ENCODE measurements at places on chromosomes 1 and 21.

GRCh38 chr1:22688466-22688865 is 22.2 kb upstream of the EPHB2 start:
- DNase-seq = no peak

- no peak for DNase-seq
Measured at GRCh38 chr1:56150441-56151215, 428.7 kb downstream of the PLPP3 start.

- DNase-seq = no peak
Measured at GRCh38 chr1:85581802-85582686, 1.5 kb downstream of the CCN1 start.

DNA sequence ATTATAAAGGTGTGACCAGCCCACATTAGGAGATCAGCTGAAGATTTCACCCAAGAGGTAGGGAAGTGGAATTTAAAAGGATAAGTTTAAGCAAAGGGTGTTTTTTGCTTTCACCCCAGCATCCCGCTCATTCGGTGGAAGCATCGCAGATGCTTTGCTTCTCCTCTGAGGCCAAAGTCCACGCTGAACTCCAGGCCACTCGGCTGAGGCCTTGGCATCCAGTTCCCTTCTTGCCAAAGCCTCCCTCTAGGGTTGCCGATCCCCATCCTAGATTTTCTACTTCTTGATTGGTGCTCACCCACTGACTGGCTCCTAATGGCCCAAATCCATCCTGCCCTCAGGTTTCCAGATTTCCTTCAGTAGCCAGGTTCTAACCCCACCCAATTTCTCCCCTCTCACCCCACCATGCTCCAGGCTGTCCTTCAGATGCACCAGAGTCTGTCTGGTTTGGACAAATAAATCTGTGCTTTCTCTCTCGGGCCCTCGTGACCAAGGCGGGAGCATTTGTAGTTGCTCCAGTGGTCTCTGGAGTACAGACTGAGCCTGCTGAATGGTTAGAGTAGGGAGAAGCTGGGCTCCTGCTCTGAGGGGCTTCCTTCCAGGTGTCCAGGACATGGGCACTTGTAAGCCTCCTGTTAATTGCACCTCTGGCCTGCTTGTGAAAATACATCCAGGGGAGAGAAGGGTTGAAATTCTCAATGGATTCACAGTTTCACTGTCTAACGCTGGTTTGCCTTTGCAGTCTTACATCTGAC is 193.2 kb downstream of the C1orf94 start:
- DNase-seq = no peak

DNA sequence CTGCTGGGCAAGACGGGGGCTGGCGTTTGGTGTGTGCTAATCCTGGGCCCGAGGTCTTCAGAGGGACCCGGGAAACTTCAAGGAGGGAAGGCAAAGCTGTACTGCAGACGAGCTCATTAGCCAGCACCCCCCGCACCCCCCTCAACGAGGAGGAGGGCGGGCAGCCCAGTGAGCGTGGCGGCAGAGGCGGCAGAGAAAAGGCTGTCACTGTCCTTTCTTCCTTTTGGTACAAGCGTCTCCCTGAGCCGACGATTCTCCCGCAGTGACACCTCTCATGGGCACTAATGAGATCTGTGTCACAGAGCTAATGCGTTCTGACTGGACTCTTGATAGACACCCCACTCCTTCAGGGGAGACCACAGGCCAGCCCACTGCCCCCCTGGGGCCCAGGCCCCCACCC is 29.5 kb downstream of the DMAP1 start:
- no peak for DNase-seq

GRCh38 chr1:201020721-201021629 is 2.5 kb downstream of the KIF21B start:
- no peak for DNase-seq

- DNase-seq = no peak
Measured at GRCh38 chr1:207412845-207413244, 41.3 kb upstream of the CR2 start.

GRCh38 chr1:12486401-12487005 is 131.5 kb downstream of the DHRS3 start:
- DNase-seq = no peak

DNA sequence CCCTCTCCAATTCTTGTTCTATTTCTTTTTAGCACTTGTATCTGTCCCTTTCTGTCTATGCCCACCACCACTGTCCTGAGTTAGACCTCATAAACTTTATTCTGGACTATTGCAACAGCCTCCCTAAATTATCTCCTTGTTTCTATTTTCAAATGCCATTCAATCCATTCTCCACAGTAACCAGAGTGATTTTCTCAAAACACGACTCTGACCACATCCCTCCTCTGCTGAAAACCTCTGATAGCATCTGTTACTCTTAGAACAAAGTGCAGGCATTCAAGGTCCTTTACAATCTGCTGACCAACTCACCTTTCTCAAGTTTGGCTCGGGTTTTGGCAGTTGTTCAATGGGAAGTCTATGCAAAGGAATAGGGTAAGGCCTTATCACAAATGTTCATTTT is 22.8 kb upstream of the GPX7 start:
- no peak for DNase-seq

DNA sequence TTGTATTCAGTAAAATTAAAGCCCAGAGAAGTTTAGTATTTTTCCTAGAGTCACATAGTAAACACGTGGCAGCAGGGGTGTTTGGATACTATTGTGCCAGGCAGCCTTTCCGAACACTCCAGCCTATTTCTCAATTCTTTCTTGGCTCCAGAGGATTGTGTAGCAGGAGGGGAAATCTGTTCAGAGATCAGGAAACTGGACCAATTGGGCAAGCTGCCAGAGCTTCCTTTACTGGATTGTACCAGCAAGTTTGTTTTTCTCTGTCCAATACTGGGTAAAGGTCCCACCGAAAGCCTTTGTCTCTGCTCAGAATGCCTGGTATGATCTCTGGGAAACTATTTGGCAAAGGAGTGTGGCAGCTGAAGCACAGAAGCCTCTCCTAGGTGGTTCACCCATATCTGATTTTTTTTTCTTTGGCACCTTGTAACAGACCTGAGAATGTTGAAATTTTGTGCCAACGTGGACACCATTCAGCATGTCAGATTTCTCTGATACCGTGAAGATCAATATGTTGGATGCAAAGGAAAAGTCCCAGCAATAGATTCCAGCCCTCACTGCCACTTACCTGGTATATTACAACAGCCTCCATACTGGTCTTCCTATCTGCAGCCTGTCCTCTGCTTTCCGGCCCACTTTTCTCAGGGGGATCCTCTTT is 126.2 kb downstream of the FGGY start:
- no peak for DNase-seq

- no peak for DNase-seq
Measured at GRCh38 chr1:205515781-205516253, 11.3 kb downstream of the CDK18 start.

DNA sequence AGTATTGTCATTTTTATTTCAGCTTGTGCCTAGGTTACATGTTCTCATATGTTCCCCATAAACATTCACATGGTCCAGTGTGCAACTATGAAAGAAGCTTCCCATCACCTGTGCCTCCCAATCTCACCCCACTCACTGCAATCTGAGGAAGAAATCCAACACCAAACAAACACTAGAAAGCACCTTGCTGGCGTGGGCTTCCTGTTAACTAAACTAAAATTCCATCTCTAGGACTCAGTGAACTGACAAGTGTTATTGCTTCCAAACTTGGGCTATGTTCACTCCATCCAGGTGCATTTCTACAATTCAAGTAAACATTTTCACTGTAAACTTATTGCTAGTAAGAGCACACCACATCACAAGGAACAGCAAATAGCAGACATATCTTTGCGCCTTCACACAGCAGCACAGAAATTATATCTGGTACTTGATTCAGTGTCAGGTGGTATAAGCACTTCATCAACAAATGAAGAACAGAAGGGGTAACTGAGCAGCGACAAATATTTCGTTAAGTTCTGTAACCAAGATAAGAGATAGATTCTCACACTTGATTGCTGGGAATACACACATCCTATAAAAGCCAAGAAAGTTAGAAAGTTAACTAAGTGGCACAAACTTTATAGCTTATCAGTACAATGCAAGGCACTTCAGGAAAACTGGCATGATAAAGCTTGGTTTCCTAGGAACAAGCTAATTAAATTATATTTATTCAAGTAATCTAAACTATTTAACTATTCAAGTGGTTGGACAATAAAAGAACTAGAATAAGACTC is 8.9 kb upstream of the KCNJ15 start:
- DNase-seq = no peak

GRCh38 chr1:218394416-218394815 is 49.3 kb downstream of the TGFB2 start:
- DNase-seq = no peak

DNA sequence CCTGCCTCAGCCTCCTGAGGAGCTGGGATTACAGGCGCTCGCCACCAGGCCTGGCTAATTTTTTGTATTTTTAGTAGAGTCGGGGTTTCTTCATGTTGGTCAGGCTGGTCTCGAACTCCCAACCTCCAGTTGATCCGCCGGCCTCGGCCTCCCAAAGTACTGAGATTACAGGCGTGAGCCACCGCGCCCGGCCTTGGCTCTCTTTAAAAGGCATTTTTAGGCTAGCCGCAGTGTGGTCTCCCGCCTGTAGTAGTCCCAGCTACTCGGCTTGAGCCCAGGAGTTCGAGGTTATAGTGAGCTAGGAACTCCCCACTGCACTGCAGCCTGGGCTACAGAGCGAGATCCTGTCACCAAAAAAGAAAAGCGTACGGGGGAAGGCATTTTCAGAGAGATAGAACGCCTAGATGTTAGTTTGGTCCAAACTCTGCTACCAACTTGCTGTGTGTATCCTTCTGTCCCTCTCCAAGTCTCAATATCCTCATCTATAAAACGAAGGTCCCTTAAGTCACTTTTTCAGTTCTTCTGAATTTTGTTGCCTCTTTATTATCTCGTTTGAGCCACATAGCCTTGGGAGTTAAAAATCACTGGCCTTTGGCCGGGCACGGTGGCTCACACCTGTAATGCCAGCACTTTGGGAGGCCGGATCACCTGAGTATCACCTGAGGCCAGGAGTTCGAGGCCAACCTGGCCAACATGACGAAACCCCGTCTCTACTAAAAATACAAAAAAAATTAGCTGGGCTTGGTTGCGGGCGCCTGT is 734 bp downstream of the MED18 start:
- DNase-seq = no peak

DNA sequence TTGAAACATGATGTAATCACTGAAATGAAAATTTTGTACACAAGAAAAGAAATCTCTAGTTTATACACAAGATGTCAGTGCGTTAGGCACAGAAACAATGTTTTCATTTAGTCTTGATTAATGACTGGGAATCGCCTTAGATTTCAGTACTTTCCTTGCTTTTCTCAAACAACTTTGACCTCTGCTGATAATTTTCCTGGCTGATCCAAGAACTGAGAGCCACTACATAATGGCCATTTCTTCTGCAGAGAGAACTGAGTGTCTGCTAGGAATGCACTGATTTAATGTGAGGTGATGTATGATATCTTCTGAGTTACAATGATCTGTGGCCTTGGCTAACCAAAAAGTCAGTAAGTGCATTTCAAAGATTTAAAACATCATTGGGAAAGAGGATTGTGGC is 308.1 kb downstream of the CTH start:
- no peak for DNase-seq

DNA sequence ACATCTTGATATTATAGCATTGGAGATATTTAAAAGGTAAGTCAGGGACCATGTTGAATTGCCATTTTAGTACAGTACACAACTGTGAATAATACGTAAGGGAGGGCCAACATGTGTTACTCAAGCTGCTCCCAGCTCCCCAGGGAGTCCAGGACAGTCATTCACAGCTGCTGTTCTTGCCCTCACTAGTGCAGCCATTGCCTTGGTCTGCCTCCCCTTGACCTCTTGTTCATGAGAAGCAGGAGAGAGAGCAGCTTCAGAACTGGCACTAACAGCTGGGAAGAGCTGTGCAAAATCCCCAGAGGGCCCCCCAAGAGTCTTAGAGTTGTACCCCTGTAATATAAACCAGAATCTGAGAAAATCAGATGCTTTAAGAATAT is 16.4 kb downstream of the TCEANC2 start:
- DNase-seq = no peak

- DNase-seq = no peak
Measured at GRCh38 chr1:38567401-38567800, 292.2 kb downstream of the RRAGC start.

DNA sequence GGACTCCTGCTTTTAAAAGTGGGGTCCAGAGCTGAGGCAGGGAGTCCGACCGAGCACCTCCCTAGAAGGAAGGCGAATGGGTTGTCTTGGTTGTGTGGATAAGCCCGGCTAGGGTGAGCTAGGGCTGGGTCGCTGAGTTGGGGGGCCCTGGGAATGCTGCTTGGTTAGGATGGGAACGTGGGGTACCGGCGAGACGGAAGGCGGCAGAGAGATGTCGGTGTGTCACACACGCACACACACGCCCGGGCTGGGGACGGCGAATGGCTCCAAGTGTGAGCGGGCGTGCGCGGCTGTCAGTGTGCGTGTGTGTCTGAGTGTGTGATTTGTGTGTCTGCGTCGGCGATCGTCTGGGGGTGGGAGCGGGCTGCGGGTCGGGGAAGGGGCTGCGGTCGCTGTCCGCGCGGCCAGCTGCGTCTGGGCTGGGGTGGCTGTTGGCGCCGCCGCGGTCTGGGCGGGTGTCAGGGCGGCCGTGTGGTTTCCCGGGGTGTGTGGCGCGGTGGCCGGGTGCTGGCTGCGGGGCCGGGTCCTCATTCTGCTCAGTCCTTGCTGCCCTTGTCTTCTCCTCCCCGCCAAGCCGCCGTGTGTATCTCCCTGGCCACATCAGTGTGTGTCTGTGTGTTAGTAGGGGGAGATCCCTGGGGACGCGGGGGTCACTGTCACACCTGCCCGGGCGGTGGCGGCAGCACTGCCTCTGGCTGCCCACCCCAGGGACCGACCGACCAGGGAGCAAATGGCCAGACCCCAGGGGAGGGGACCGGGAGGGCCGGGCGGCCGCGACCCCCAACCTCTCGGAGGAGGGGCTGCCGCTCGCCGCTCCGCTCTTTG is 1.1 kb downstream of the EFNA3 start:
- DNase-seq = no peak

GRCh38 chr1:44676484-44677200 is 2.1 kb downstream of the ARMH1 start:
- DNase-seq = no peak

GRCh38 chr1:8226747-8227146 is 91.2 kb upstream of the SLC45A1 start:
- no peak for DNase-seq

- DNase-seq = no peak
Measured at GRCh38 chr1:45221716-45222115, 15.3 kb upstream of the ZSWIM5 start.

Measured in AG04449 (cell line).